ENCODE measurements at places on chromosomes 4 and X.

GRCh38 chr4:177117256-177117655, 192.4 kb upstream of the NEIL3 start:
- no peak for DNase-seq

GRCh38 chr4:26362745-26363439, 42.1 kb downstream of the RBPJ start:
- DNase-seq = no peak

GRCh38 chr4:19736968-19737756, 514.5 kb upstream of the SLIT2 start:
- no peak for DNase-seq

GRCh38 chrX:14533867-14534266, 4.5 kb downstream of the GLRA2 start:
- DNase-seq = no peak

DNA sequence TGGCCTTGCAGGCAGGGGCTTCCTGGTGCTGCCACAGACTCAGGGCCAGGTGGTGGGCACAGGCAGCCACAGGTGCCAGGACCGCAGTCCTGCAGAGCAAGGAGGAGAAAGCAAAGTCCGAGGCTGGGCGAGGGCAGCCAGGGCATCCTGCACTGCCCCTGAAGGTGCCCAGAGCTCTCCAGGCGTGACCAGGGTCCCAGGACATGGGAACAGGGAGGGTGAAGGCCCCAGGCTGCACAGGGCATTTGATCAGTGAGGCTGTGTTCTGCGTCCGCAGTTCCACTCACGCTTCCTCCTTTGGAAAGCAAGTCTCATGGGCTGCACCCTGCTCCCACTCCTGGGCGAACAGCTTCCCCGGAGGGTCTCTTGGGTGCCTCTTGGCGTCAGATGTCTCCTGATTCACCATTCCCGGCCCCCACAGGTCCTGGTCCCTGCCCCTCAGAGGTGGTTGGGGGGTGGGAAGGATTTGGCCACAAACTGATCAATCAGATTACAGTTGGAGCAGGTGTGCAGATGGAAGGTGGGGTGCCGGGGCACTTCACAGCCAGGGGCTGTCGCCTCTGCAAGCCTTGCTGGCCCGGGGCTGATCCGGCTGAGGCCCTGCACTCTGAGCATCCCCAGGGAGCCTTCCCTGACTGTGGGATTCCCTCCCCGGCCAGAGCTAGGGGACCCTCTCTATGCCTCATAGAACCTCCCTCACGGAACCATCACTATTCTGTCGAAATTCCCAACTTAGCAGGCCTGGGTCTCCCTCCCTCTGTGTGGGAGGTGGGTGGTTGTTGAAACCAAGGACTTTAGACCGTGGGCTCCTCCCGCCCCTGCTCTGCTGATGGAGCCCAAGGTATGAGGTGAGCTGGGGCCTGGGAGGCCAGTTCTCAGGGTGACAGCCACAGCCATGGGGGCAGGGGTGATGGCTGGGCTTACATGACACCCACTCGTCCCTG, 3.3 kb downstream of the SH3TC1 start:
- no peak for DNase-seq

- no peak for DNase-seq
These were observed 38.2 kb upstream of the BMP2K start for GRCh38 chr4:78737973-78738372.

DNA sequence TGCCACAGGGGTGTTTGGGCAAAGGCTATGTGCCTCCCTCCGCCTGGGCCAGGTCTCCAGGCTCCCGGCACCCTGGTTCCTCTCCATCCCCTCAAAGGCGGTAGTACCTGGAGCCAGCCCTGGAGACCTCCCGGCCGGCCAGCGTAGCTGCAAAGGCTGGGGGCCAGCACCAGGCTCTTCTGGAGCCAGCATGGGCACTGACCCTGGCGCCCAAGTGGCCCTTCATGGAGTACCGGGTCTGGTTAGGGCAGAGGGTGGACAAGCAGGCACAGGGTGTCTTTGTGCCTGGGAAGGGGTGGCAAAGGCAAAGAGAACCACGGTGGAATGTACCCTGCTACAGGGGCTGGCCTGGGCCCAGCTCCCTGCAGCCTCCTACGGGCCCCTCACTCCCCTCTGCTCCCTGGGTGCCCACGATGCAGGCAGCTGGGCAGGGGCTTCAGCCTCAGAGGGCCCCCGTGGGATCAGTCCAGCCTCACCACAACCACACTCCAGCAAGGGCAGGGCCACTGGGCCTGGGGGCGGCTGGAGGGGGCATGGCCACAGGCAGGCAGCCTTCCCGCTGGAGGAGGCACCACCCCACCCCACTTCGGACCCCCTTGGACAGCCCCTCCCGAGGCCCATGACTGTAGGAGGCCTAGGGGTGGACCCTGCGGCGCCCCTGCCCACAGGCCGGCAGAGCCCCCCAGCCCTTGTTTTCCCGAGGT, 112.9 kb upstream of the NKX1-1 start:
- no peak for DNase-seq

DNA sequence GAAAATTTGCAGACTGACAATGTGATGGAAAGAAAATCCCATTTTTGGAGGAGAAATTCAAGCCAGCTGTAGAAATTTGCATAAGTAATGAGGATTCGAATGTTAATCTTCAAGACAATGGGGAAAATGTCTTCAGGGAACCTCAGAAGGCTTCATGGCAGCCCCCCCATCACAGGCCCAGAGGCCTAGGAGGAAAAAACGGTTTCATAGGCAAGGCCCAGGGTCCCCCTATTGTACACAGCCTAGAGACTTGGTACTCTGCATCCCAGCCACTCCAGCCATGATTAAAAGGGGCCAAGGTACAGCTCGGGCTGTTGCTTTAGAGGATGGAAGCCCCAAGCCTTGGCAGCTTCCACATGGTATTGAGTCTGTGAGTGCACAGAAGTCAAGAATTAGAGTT, 303.6 kb upstream of the PCDH7 start:
- DNase-seq = no peak

DNA sequence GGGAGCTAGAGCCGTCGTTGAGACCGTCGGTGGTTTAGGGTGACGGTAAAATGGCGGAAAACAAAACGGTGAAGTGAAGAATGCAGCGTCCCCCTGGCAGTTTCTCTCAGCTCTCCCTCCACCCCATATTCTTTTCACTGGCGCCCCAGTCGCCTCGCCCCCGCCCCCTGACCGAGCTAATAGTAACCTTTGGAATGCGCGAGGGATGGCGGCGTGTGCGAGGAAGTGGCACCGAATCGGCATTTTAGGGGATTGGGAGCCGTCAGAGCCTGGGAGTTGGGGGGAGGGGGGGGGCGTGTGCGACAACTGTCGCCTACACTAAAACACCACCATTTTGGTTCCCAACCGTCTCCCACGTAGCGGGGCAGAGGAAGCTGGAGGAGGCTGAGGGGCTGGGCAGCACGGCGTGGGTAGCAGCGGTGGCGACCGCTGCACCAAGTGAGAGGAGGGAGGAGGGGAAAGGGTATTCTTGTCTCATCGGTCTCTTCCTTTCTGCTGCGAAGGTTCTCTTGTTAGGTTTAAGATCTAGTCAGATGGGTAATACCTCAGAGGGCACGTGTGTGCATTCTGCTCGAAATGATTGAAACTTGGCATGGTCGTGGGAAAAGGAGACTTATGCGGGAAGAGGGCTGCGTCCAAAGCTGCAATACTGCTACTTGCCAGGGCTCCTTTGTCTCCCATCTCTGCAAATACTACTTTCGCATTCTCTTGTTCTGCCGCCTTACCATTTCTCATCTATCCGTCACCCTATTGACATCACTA, 840 bp downstream of the ZNF711 start:
- no peak for DNase-seq
